M059J (cell line): ENCODE measurements at places on chromosomes 5 and 9.

- no peak for DNase-seq
These were observed 5.2 kb downstream of the GM2A start for GRCh38 chr5:151258201-151258611.

GRCh38 chr9:74556685-74557084, 59.5 kb downstream of the RORB start:
- DNase-seq, result no peak

- DNase-seq, result no peak
These were observed 3.4 kb downstream of the PLEKHG4B start for GRCh38 chr5:95241-95980.

DNA sequence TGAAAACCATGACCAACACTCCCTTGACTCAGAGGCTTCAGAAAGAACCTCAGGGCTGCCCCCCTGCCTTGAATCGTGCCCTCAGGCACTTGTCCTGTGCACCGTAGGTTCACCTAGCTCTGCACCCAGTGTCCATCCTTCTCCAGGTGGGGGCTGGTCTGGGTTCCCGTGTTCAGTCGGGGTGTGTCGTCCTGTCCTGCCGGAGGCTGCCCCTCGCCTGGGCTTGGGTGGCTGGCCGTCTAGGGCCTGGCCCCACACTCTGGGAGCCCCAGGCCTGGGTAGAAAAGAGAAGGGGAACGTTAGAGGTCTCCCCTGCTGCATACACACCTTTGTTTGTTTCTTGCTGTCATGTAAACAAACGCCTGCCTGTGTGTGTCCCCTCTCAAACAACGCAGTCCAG, 29.3 kb downstream of the CATSPER3 start:
- no peak for DNase-seq

- peak; percentile 32 for DNase-seq
These were observed 46.6 kb upstream of the IPPK start for GRCh38 chr9:92716557-92716956.

GRCh38 chr5:77309140-77309539, 98.7 kb downstream of the PDE8B start:
- no peak for DNase-seq

GRCh38 chr5:78467140-78467539, 106.7 kb downstream of the SCAMP1 start:
- no peak for DNase-seq
